ENCODE measurements at places on chromosomes 2 and 18.

DNA sequence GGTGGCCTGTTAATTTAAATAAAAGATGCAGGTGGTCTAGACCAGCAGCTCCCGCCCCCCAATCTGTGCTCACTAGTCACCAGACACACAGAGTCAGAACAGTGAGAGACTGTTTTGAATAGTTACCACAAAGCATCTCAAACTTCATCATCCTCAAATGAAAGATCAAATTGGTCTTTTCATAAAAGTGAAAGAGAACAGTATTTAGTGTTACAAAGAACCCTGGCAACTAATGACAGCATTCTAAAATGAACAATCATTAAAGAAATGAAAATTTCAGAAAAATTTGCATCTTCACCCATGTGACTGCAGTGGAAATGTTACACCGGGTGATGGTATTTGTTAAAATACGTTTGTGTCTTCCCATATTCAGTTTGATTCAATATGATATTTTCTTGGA is 65.5 kb upstream of the PMAIP1 start:
- H3K27ac ChIP-seq: no peak overlapping the region
- peaks cover 15% of the 10 kb centered on the region for H3K27me3 ChIP-seq
- H3K36me3 ChIP-seq: no peaks in the 10 kb centered on the region

DNA sequence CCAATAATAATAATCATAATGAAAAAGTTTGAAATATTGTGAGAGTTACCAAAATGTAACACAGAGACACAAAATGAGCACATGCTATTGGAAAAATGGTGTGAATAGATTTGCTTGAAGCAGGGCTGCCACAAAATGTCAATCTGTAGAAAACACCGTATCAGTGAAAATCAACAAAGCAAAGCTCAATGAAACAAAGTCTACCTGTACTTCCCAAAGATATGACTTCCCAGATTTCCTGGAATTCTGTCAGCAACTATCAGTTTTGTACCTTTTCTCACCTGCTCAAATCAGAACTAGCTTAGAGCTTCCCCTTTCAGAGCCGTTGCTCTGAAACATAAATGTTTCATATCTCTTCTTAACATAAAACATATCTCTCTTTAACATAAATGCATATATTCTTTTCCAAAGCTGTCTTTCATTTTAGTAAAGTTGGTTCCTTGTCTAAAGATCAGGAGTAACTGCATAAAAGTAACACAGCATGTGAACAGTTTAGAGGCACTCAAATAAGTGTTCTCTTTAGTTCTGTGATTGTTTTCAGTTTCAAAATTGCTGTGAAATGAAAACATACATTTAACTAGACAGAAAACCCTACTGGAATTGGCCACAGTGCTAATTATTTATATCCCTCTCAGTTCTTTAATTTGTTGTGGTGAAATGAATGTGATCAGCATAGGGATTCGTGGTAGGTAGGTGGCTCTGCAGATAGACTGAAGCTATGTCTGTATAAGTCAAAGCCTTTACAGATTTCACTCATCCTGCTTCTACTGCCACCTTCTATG is 262.5 kb downstream of the KCNJ3 start:
- no peaks in the 10 kb centered on the region for H3K27me3 ChIP-seq
- no peaks in the 10 kb centered on the region for H3K4me1 ChIP-seq
- no peak for DNase-seq
- no peak overlapping the region for H3K4me3 ChIP-seq
- no peak overlapping the region for H3K27ac ChIP-seq
- H3K36me3 ChIP-seq: no peaks in the 10 kb centered on the region

GRCh38 chr2:44524347-44524926 is 162.7 kb downstream of the CAMKMT start:
- DNase-seq: no peak
- peaks cover 26% of the 10 kb centered on the region for H3K4me1 ChIP-seq
- peaks cover 13% of the 10 kb centered on the region for H3K36me3 ChIP-seq
- H3K27me3 ChIP-seq: no peaks in the 10 kb centered on the region
- H3K4me3 ChIP-seq: no peak overlapping the region

DNA sequence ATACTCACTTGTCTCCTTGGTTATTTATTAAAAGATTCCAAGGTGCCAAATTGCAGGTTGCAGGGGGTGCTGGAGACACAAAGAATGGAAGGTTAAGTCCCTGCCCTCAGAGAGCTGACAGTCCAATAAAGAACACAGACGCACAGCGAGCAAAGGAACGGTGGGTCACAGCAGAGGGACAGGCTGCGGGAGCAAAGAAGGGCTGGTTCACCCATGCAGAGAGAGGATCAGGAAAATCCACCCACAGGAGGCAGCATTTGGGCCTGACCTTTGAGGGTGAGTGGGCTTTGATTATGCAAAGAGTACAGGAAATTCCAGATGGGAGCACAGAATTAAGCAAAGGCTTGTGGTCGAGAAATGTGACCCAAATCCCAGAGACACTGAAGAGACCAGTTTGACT is 45.0 kb downstream of the ZBTB7C start:
- no peaks in the 10 kb centered on the region for H3K4me1 ChIP-seq
- no peak overlapping the region for H3K4me3 ChIP-seq
- no peak for DNase-seq
- H3K27ac ChIP-seq: no peak overlapping the region

- no peak overlapping the region for H3K4me3 ChIP-seq
- H3K27ac ChIP-seq: no peak overlapping the region
- DNase-seq: no peak
- H3K4me1 ChIP-seq: no peaks in the 10 kb centered on the region
- peaks cover 5% of the 10 kb centered on the region for H3K27me3 ChIP-seq
Measured at GRCh38 chr2:58870704-58871103, 629.6 kb upstream of the FANCL start.

DNA sequence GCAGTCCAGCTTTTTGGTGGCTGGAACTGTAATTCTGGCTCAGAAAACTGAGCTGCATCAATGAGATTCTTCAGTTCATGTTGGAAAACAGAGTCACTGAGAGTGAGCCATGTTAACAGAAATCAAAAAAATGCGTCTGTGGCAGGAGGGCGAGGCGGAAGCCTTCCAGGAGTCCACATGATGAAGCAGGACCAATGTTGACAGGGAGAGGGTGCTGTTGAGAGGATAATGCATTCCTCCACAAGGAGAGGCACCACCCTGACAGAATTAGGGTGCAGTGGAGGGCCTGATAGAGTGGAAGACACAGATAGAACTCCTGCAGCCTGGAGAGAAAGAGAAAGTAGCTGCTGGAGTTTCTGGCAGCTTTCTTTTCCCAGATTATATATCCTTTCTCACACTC is 111.5 kb downstream of the MGAT5 start:
- H3K36me3 ChIP-seq: peaks cover 44% of the 10 kb centered on the region
- peaks cover 43% of the 10 kb centered on the region for H3K4me1 ChIP-seq
- H3K27ac ChIP-seq: no peak overlapping the region
- H3K4me3 ChIP-seq: no peak overlapping the region
- H3K27me3 ChIP-seq: no peaks in the 10 kb centered on the region
- DNase-seq: peak; percentile 19

DNA sequence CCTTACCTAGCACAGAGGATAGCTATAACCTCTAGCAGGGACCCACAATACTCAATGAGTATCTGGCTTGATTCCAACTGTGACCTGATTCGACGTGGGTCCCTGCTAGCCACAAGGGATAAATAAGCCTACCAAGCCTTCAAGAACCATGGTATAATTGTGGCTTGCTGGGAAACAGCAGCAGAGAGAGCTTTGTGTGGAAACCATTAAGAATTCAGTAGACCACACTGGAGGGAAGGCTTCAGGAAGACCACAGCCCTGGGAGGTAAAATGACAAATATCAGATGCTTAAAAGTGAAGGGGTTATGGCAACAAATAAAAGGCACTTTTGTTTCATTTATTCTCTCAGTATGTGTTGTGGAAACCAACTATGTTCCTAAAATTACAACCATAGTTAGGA is 82.6 kb upstream of the WIPF1 start:
- DNase-seq: no peak
- H3K27me3 ChIP-seq: peaks cover 1% of the 10 kb centered on the region
- no peak overlapping the region for H3K4me3 ChIP-seq
- H3K4me1 ChIP-seq: peaks cover 53% of the 10 kb centered on the region

- peaks cover 50% of the 10 kb centered on the region for H3K4me1 ChIP-seq
- peak overlapping the region; percentile 22 for H3K4me3 ChIP-seq
- H3K27ac ChIP-seq: peak overlapping the region; percentile 70
- peaks cover 41% of the 10 kb centered on the region for H3K36me3 ChIP-seq
- H3K27me3 ChIP-seq: peaks cover 5% of the 10 kb centered on the region
Measured at GRCh38 chr2:33373986-33374385, 102.5 kb upstream of the RASGRP3 start.

GRCh38 chr2:1884933-1885580 is 140.7 kb upstream of the PXDN start:
- no peaks in the 10 kb centered on the region for H3K36me3 ChIP-seq
- DNase-seq: no peak
- no peak overlapping the region for H3K27ac ChIP-seq
- H3K4me1 ChIP-seq: no peaks in the 10 kb centered on the region

- H3K27me3 ChIP-seq: peaks cover 6% of the 10 kb centered on the region
- H3K4me3 ChIP-seq: no peak overlapping the region
- H3K27ac ChIP-seq: no peak overlapping the region
- no peaks in the 10 kb centered on the region for H3K36me3 ChIP-seq
Measured at GRCh38 chr2:60540074-60540473, 13.4 kb downstream of the BCL11A start.

DNA sequence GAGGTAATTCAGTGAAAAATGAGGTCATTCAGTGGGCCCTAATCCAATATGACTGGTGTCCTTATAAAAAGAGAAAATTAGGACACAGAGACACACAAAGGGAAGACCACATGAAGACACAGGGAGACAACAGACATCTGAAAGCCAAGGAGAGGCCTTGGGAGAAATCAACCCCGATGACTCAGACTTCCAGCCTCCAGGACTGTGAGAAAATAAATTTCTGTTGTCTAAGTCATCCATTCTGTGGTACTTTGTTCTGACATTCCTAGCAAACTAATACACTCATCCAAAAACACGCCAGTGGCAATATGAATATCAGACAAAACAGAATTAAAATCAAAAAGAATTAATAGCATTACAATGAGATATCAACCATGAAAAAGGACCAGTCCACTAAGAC is 303.7 kb downstream of the SS18 start:
- peak; percentile 85 for DNase-seq
- H3K27me3 ChIP-seq: no peaks in the 10 kb centered on the region
- H3K27ac ChIP-seq: peak overlapping the region; percentile 57

DNA sequence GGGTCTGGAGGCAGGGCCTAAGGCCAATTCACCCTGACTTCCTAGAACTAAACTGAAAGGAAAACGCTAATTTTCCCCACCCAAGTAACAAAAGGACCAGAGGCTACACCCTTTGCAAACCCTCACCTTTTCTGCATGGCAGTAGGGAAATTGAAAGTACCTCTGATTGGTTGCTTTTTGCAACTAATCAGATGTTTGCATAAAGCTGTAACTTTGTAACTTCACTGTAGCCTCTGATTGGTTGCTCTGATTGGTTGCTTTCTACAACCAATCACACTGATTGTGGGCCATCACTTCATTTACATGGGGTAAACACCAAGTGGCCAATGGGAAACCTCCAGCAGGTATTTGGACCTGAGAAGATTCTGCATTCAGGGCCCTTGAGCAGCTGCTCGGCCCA is 20.8 kb downstream of the EIPR1 start:
- H3K4me3 ChIP-seq: no peak overlapping the region
- DNase-seq: no peak
- H3K27ac ChIP-seq: no peak overlapping the region
- peaks cover 21% of the 10 kb centered on the region for H3K36me3 ChIP-seq
- peaks cover 2% of the 10 kb centered on the region for H3K27me3 ChIP-seq

DNA sequence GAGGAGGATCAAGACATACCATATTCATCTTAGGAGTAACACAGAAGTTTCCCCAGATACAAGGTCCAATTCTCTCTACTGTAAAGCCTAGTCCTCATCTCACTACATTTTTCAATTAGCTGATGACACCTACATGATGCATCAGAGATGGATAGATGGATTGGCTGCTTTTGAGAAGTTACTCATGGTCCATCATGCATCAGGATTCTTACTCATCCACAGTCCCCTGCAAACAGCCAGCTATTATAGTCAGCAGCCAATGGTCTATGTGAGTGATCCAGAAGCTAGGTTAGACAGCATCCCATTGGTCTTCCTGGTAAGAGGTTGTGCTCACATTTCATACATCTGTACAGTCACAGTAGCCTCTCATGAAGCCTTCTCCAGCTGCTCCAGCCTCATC is 154.5 kb upstream of the NRP2 start:
- peaks cover 11% of the 10 kb centered on the region for H3K4me1 ChIP-seq
- no peaks in the 10 kb centered on the region for H3K27me3 ChIP-seq
- peak; percentile 55 for DNase-seq
- peaks cover 10% of the 10 kb centered on the region for H3K36me3 ChIP-seq

GRCh38 chr2:135664623-135665068 is 77.0 kb upstream of the UBXN4 start:
- H3K4me3 ChIP-seq: peak overlapping the region; percentile 13
- DNase-seq: peak; percentile 73
- peaks cover 45% of the 10 kb centered on the region for H3K4me1 ChIP-seq

DNA sequence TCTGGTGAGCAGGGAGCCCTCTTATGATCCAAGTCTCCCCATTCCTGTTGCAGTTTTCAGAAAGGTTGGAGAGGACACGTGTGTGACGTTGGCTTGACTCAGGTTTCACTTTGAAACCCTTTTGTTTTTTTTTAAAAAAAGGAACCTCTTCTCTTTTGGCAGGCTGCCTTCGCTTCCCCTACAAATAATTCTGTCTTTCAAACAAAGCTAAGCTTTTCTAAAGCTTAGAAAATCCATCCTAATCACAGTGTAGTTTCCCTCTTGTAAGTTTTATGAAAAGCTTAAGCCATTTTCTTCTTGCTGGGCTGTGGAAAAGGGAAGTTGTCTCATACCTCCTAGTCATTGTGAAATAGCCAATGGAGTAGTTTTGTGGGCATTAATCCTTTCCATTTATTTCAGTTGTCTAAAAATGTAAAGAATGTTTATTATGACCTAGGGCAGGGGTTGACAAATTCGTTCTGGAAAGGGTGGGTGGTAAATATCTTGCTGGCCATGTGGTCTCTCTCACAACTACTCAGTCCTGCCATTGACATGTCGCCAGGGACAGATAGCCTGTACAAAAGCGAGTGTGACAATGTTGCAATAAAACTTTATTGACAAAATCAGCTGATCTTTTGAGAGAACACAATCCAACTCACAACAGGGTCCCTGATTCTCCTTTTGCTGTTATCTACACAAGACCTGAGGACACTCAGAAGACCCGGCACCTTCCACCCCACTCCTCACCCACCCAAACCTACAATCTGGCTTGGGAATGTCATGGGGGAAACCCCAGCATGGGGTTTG is 878.8 kb downstream of the RNF144A start:
- H3K36me3 ChIP-seq: no peaks in the 10 kb centered on the region
- H3K4me1 ChIP-seq: peaks cover 6% of the 10 kb centered on the region
- H3K27ac ChIP-seq: no peak overlapping the region
- H3K4me3 ChIP-seq: no peak overlapping the region
- DNase-seq: no peak
- H3K27me3 ChIP-seq: no peaks in the 10 kb centered on the region

GRCh38 chr18:10713409-10713808 is 187.6 kb downstream of the NAPG start:
- peaks cover 5% of the 10 kb centered on the region for H3K4me1 ChIP-seq
- H3K27me3 ChIP-seq: peaks cover 19% of the 10 kb centered on the region
- H3K36me3 ChIP-seq: no peaks in the 10 kb centered on the region
- no peak overlapping the region for H3K27ac ChIP-seq
- no peak overlapping the region for H3K4me3 ChIP-seq

GRCh38 chr2:98137196-98137595 is 50.2 kb downstream of the VWA3B start:
- peaks cover 10% of the 10 kb centered on the region for H3K4me1 ChIP-seq
- H3K36me3 ChIP-seq: no peaks in the 10 kb centered on the region
- H3K4me3 ChIP-seq: no peak overlapping the region
- no peak for DNase-seq
- H3K27ac ChIP-seq: no peak overlapping the region
- peaks cover 12% of the 10 kb centered on the region for H3K27me3 ChIP-seq
